Muscle of back (tissue), 13 donors: ENCODE measurements at places on chromosomes 1 and 21. TPM values are rescaled to one million over a fixed set of nuclear protein-coding genes. Genes with fewer than 3 reads are reported as not detected.

ATP6V1G3 gene
- polyA plus RNA-seq: not detected

NFASC gene
- 0.71 TPM for polyA plus RNA-seq

TLCD4 gene
- 5.8 TPM for polyA plus RNA-seq

CSMD2 gene
- 0.58 TPM for polyA plus RNA-seq

SPATA21 gene
- polyA plus RNA-seq: 0.21 TPM

RGS16 gene
- polyA plus RNA-seq: 11.8 TPM

MYOG gene
- polyA plus RNA-seq: 292 TPM

NOTCH2 gene
- 53.5 TPM for polyA plus RNA-seq

RER1 gene
- 85.4 TPM for polyA plus RNA-seq

CD53 gene
- polyA plus RNA-seq: 6.9 TPM

NBPF6 gene
- polyA plus RNA-seq: not detected

DRAM2 gene
- 39.6 TPM for polyA plus RNA-seq

ICOSLG gene
- 5.7 TPM for polyA plus RNA-seq

LYPLAL1 gene
- polyA plus RNA-seq: 37.1 TPM

VWA5B1 gene
- 0.25 TPM for polyA plus RNA-seq

CDCA8 gene
- 11.1 TPM for polyA plus RNA-seq

OR2AK2 gene
- not detected for polyA plus RNA-seq

AIRE gene
- not detected for polyA plus RNA-seq

FAM20B gene
- polyA plus RNA-seq: 28.7 TPM

SH2D5 gene
- polyA plus RNA-seq: 0.17 TPM

RAD54L gene
- 6.9 TPM for polyA plus RNA-seq

PPP1R12B gene
- 74.5 TPM for polyA plus RNA-seq

EDARADD gene
- 0.55 TPM for polyA plus RNA-seq

SIM2 gene
- 1.4 TPM for polyA plus RNA-seq

ATAD3C gene
- polyA plus RNA-seq: 1.5 TPM

FAM167B gene
- polyA plus RNA-seq: 4.6 TPM

KRTAP11-1 gene
- not detected for polyA plus RNA-seq

FMOD gene
- 212 TPM for polyA plus RNA-seq

TMEM53 gene
- polyA plus RNA-seq: 5.8 TPM

LYSMD1 gene
- polyA plus RNA-seq: 9.2 TPM

LRRC38 gene
- 9.6 TPM for polyA plus RNA-seq

SFN gene
- 29.3 TPM for polyA plus RNA-seq

CAPN9 gene
- polyA plus RNA-seq: 0.50 TPM

ZFP69 gene
- 4.7 TPM for polyA plus RNA-seq

NBL1 gene
- polyA plus RNA-seq: 41.4 TPM

LCE1A gene
- not detected for polyA plus RNA-seq

FGR gene
- polyA plus RNA-seq: 3.0 TPM

SV2A gene
- polyA plus RNA-seq: 5.6 TPM

NTMT2 gene
- polyA plus RNA-seq: 0.85 TPM

PRR9 gene
- polyA plus RNA-seq: not detected

ITLN2 gene
- polyA plus RNA-seq: not detected

GABRD gene
- 0.57 TPM for polyA plus RNA-seq

S100A9 gene
- 24.5 TPM for polyA plus RNA-seq

SRGAP2B gene
- 31.7 TPM for polyA plus RNA-seq

OR10R2 gene
- not detected for polyA plus RNA-seq

NUDT17 gene
- 12.4 TPM for polyA plus RNA-seq

SPRR5 gene
- polyA plus RNA-seq: not detected

LEFTY1 gene
- not detected for polyA plus RNA-seq

SHISAL2A gene
- 5.9 TPM for polyA plus RNA-seq

TESK2 gene
- 1.7 TPM for polyA plus RNA-seq

SLAMF6 gene
- 0.25 TPM for polyA plus RNA-seq

ETV3L gene
- polyA plus RNA-seq: not detected

EXO1 gene
- polyA plus RNA-seq: 6.7 TPM

A3GALT2 gene
- polyA plus RNA-seq: not detected

SLC16A4 gene
- 8.5 TPM for polyA plus RNA-seq

CORT gene
- 0.96 TPM for polyA plus RNA-seq

SLFNL1 gene
- polyA plus RNA-seq: 0.48 TPM
